ENCODE measurements at places on chromosomes 5 and 9. TPM values are rescaled to one million over a fixed set of nuclear protein-coding genes. Genes with fewer than 3 reads are reported as not detected.

DNA sequence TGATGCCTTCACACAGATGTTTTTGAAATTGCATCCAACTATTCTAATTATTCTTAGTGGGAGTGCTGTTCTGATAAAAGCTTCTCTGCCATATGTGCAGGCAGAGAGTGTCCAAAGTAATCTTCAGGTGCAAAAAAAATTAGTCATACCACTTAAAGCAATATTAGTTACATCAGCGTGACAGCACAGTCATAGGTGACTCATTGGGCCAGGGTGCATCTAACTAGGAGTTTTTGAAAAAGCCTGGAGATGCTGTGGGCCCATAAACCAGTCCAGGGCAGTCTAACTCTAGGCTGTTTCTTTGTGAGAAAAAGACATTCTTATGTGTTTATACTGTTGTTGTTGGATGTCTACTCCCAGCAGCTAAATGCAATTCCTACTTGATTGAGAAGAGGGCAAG lies 33.0 kb upstream of the C6 start:
- no peak for DNase-seq

POLE3 gene
- total RNA-seq: 22.5 TPM

RETREG1 gene
- total RNA-seq: 269 TPM

GRCh38 chr5:126972062-126972895 lies 58.1 kb downstream of the MARCHF3 start:
- DNase-seq: no peak

ZDHHC12 gene
- 6.3 TPM for total RNA-seq

KIF2A gene
- 9.7 TPM for total RNA-seq

GRCh38 chr9:87776481-87777379 lies 50.8 kb downstream of the CTSL start:
- no peak for DNase-seq

GRCh38 chr5:136020383-136021015 lies 8.3 kb upstream of the TGFBI start:
- no peak for DNase-seq

DCTN3 gene
- 135 TPM for total RNA-seq

IL4 gene
- total RNA-seq: not detected

GRCh38 chr5:64899838-64900237 lies 131.1 kb downstream of the CWC27 start:
- DNase-seq: no peak

GM2A gene
- 35.4 TPM for total RNA-seq

DNA sequence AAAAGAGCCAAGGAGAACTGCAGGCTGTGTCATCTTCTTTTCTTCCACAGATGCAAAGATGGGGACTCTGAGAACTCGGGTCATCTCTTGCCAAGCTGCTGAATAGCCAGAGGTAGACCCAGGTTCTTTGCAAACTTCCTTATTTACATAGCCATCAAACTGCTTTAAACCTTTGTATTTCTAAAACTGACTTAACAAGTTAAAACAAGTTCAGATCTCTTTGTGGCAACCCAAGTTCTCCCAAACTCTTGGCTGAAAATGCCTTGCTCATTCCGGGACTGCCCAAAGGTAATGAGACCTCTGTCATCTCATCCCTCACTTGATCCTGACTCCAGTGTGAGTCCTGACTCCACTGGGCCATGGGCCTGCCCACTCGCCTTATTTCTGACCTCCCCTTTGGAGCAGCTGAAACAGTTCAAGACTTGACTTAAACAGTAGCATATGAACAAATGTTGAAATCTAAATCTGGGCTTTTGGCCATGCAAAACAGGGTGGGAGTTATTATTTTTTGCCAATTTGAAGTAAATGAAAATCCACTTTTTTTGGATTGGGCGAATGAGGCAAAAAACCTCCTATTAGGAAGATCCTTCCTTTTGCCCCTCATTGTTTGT lies 50.6 kb downstream of the FBXL7 start:
- DNase-seq: peak; percentile 15

GRCh38 chr5:78591138-78591612 lies 57.4 kb downstream of the LHFPL2 start:
- DNase-seq: no peak

DNA sequence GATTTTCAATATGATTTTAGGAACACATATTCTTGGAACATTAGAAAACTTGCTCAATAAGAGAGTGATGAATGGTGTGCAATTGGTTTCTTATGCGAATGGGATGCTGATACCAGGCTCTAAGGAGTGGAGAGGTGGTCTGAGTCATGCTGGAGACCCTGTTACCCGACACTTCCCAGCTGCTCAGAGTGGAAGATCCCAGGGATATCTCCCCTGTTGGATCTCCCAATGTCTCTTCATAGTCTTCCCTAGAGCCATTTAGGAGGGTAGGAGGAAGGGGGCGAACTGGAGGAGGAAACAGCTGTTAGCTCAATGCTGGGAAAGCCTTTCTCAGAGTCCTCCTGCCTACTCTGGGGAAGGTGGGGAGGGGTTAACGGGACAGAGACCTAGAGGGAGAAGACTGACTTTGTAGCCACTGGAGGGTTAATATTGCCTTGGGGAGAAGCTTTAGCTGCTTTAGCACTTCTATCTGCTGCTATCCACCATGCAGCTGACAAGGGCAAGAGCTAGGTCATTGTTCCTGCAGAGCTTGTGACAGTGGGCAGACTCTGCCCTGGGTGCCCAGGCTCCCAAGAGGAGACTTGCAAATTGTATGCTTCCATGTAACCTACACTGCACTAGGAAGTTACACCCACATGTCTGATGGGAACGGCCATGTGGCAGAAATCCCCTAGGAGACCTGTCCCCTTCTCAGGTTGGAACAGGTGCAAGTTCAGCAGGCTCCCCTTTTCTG lies 301.0 kb downstream of the GADD45G start:
- DNase-seq: no peak

DNA sequence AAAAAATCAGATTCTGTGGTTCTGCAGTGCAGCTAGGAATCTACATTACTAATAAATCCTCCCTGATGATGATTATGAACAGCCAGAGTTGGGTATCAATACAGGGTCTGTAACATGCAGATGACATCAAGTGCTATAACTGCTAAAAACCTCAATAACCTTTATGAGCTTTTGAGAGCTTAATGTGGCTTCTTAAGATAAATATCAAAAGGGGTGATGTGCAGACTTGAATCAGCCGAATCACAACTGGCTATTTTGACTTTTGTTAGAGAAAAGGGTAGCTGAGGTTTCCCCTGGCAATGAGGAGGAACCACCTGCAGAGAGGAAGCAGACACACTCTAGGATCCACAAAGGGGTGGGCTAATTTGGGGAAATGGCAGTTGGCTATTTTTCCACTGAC lies 30.2 kb downstream of the CAPSL start:
- DNase-seq: no peak

PPIC gene
- total RNA-seq: 47.5 TPM

SAPCD2 gene
- total RNA-seq: 0.25 TPM

TUSC1 gene
- total RNA-seq: 9.2 TPM

Data from left ventricle myocardium inferior (tissue), 1 donor.